Activated CD8-positive, alpha-beta T cell treated with anti-CD3 and anti-CD28 coated beads, Interleukin-2, amount 10 ng/mL, durations not matched to agents 7 days and 5 days (primary cell): ENCODE measurements at places on chromosomes 7 and 10.
A peak's percentile ranks its signal among the peaks of the same experiment; 100 is the strongest.

DNA sequence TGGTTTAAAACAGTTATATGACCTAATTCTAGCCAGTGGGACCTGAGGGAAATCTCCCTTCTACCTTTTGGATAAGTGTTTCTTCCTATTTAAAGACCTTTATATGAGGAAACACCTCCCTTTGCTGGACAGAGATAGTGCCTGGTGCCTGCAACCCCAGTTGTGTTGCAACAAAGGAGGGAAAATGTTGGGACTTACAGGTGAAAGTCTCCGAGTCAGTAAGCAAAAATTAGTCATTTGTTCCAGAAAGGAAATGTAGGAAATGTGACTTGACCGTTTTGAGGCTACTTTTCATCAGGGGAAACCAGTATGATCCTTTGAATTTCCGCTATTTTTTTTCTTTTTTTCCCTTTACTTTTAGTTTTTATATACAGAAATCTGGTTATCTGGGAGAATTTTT is 165.5 kb downstream of the DKK1 start:
- H3K36me3 ChIP-seq = no peaks in the 10 kb centered on the region
- H3K27ac ChIP-seq = no peak overlapping the region
- DNase-seq = no peak
- H3K4me3 ChIP-seq = no peak overlapping the region

GRCh38 chr7:102393467-102393866 is 2.7 kb upstream of the PRKRIP1 start:
- DNase-seq = no peak
- no peak overlapping the region for H3K4me3 ChIP-seq
- H3K27me3 ChIP-seq = no peaks in the 10 kb centered on the region
- peaks cover 18% of the 10 kb centered on the region for H3K4me1 ChIP-seq
- no peak overlapping the region for H3K27ac ChIP-seq
- H3K36me3 ChIP-seq = peaks cover 21% of the 10 kb centered on the region

- no peaks in the 10 kb centered on the region for H3K4me1 ChIP-seq
- no peaks in the 10 kb centered on the region for H3K27me3 ChIP-seq
- H3K27ac ChIP-seq = no peak overlapping the region
- H3K4me3 ChIP-seq = no peak overlapping the region
Observed at GRCh38 chr10:128405450-128405849, 279.2 kb upstream of the MKI67 start.

DNA sequence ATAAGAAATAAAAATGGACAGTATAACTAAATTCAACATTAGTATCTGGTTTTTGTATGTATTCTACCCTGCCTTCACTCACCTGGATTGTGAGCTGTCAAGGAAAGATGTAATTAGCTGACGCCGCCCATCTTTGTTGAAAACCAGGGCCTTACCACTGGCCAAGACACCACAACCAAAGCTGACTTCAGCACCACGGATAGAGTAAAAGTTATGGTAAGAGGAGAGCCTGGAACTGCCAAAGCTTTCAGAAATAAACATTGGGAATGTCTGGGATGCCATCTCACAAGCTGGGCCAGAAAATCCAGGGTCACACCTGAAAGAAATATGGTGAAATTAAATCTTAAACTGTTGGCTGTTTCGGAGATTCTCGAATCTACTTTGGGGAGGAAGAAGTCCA is 190.1 kb upstream of the SLC26A5 start:
- H3K27ac ChIP-seq = no peak overlapping the region
- no peak overlapping the region for H3K4me3 ChIP-seq
- H3K27me3 ChIP-seq = no peaks in the 10 kb centered on the region
- no peaks in the 10 kb centered on the region for H3K4me1 ChIP-seq
- no peak for DNase-seq

GRCh38 chr7:96306385-96307125 is 15.3 kb downstream of the SLC25A13 start:
- H3K4me1 ChIP-seq = peaks cover 27% of the 10 kb centered on the region
- no peak for DNase-seq
- no peaks in the 10 kb centered on the region for H3K27me3 ChIP-seq
- H3K36me3 ChIP-seq = peaks cover 3% of the 10 kb centered on the region

DNA sequence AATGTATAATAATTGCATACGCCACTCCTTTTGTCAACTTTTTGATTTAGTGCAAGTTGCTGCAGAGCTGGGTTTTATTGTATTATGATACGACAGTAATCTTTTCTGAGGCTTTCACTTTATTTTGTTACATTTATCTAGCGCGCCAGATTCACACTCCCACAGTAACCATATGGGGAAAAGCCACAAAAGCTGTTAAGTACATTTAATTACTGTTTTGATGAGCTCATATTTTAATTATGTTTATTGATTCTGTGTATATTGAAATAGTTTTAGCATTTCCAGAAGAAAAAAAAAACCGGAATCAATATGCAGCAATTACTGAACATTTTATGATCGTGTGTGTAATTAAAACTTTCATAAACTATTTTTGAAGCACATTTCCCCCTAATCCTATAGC is 118.5 kb downstream of the RAB11FIP2 start:
- H3K4me1 ChIP-seq = no peaks in the 10 kb centered on the region
- H3K36me3 ChIP-seq = no peaks in the 10 kb centered on the region
- no peak overlapping the region for H3K4me3 ChIP-seq
- peaks cover 3% of the 10 kb centered on the region for H3K27me3 ChIP-seq
- no peak overlapping the region for H3K27ac ChIP-seq

DNA sequence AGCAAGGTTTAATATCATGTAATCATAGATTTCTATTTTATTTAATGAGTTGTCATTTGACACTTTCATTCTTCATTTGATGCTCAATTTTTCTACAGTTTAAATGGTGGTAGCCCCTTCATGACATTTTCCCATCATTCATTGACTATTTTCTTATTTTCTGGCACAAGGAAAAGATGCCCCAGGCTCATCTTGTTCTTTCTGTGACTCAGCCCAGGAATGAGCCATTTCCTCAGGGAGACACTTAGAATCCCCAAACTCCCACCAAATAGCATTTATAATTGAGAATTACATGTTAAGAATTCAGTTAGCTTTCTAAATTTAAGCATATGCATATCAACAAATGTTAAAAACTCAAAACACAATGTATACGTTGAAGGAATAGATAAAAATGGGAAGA is 222.3 kb downstream of the KIF20B start:
- no peak overlapping the region for H3K4me3 ChIP-seq
- H3K4me1 ChIP-seq = no peaks in the 10 kb centered on the region
- no peak overlapping the region for H3K27ac ChIP-seq
- no peaks in the 10 kb centered on the region for H3K36me3 ChIP-seq

DNA sequence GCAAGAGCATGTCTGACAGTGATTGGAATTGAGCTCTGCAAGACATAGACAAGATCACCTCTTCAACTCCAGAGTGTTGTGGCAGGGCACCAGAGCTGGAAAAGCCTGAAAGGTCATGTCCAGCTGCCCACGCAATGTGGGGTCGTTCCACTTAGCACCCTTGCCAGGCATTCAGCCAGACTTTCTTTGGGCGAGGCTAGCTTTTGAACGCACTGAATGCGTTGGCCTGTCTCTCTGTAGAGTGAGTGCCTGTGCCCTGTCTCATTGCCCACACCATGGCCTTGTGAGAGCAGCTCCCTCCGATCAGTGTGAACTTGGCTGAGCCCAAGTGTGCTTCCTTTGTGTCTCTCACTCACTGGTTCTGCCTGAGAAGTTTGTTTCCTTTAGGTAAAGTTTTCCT is 23.3 kb downstream of the UBTD1 start:
- no peaks in the 10 kb centered on the region for H3K4me1 ChIP-seq
- no peak overlapping the region for H3K27ac ChIP-seq
- no peak overlapping the region for H3K4me3 ChIP-seq
- DNase-seq = no peak

DNA sequence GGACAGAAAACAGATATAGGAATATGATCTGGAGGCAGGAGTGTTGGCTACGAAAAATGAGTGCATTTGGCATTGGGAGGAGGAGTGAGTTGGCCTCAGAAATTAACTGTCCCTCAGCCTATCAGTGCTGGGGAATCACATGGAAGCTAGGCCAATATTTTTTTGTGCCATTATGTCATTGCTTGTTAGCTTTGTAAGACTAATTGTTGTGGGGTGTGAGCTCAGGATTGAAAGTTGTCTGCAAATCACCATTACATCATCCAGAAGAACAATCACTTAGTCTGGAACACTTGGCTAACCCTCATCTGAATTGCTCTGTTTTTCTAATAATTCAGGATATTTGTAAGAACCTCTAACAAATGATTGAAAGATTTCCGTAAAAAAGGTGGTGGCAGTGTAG is 45.2 kb upstream of the SEMA3D start:
- H3K27ac ChIP-seq = no peak overlapping the region
- no peaks in the 10 kb centered on the region for H3K27me3 ChIP-seq
- H3K36me3 ChIP-seq = no peaks in the 10 kb centered on the region
- no peak overlapping the region for H3K4me3 ChIP-seq
- no peaks in the 10 kb centered on the region for H3K4me1 ChIP-seq

DNA sequence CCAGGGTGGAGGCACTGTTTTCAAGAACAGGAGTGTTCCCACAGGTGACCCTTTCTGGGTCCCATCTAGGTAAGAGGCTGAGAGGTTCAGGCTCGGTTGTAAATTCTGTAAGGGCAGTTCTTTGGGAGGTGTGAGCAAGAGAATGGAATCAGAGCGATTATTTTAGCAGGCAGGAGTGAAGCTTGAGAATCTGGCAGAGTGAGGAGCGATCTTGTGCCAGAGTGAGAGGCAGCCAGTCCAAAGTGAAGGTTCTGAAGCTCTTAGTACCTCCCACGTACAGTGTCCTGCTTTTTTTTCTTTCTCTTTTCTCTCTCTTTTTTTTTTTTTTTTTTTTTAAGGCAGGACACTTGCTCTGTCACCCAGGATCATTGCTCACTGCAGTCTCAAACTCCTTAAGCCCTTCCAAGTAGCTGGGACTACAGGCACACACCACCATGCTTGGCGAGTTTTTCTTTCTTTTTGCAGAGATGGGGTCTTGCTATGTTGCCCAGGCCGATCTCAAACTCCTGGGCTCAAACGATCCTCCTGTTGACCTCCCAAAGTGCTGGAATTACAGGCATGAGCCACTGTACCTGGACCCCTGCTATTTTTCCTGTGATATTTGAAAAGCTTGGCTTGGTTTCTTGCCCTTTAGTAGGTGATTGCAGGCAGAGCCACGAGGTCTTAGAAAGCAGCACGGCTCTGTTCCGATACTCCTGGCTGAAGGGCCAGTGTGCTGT is 10.9 kb downstream of the POR start:
- peaks cover 15% of the 10 kb centered on the region for H3K4me1 ChIP-seq
- no peak overlapping the region for H3K27ac ChIP-seq
- no peaks in the 10 kb centered on the region for H3K27me3 ChIP-seq

DNA sequence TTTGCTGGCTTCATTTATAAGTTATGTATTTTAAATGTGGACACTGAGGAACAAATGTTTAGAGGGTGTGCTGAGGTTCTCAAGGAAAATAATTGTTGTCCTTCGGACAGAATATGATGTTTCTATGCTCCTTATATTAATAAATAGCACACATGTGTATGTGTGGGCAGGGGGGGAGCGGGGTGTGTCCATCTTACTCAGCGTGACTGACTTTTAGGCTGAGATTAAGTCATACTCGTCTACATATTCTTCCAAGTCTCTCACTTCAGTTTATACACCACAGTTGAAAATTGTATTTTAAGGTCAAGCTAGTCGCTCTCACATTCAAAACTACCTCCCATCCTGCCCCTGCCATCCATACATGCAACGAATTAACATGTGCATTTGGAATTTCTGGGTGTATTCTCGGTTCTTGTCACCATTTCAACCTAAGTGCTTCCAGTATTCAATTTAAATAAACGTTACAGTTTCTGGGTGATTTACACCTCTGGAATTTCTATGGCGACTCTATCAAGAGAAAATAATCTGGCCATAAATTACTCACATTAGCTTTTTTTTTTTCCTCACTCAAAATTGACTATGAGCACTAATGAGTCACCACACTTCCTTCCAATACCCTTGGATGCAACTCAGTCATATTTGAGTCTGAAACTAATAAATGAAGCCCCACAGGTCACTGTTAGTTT is 3.3 kb downstream of the PCDH15 start:
- no peaks in the 10 kb centered on the region for H3K36me3 ChIP-seq
- no peaks in the 10 kb centered on the region for H3K27me3 ChIP-seq
- no peak for DNase-seq
- H3K27ac ChIP-seq = no peak overlapping the region

GRCh38 chr7:100865938-100866728 is 1.1 kb upstream of the TRIP6 start:
- H3K36me3 ChIP-seq = peaks cover 28% of the 10 kb centered on the region
- DNase-seq = no peak
- peak overlapping the region; percentile 89 for H3K4me3 ChIP-seq
- peak overlapping the region; percentile 94 for H3K27ac ChIP-seq
- peaks cover 21% of the 10 kb centered on the region for H3K4me1 ChIP-seq
- H3K27me3 ChIP-seq = no peaks in the 10 kb centered on the region

- no peak overlapping the region for H3K27ac ChIP-seq
- H3K27me3 ChIP-seq = peaks cover 11% of the 10 kb centered on the region
- no peak overlapping the region for H3K4me3 ChIP-seq
- H3K4me1 ChIP-seq = no peaks in the 10 kb centered on the region
Observed at GRCh38 chr7:73963252-73963822, 64.6 kb upstream of the ELN start.

GRCh38 chr10:47109906-47110305 is 190.1 kb upstream of the GDF10 start:
- DNase-seq = no peak
- no peak overlapping the region for H3K27ac ChIP-seq
- no peak overlapping the region for H3K4me3 ChIP-seq

DNA sequence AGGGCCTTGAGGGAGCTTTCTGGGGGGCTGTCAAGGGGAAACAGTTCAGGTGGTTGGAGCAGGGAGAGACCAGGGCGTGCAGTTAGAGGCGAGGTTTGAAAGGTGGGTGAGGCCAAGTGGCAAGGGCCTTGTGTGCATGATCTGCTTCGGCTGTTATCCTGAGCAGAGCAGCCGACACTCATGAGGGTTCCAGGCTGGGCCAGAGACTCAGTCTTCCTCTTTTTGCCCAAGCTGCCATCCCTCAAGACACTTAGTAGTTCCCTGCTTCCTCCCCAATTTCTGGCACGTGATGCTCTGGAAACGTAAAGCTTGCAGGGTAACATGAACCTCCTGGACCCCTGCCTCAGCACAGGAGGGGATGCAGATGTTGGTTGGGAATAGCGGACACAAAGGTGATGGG is 44.1 kb downstream of the KLRG2 start:
- H3K27ac ChIP-seq = no peak overlapping the region
- H3K27me3 ChIP-seq = no peaks in the 10 kb centered on the region
- peaks cover 3% of the 10 kb centered on the region for H3K4me1 ChIP-seq
- no peak overlapping the region for H3K4me3 ChIP-seq

DNA sequence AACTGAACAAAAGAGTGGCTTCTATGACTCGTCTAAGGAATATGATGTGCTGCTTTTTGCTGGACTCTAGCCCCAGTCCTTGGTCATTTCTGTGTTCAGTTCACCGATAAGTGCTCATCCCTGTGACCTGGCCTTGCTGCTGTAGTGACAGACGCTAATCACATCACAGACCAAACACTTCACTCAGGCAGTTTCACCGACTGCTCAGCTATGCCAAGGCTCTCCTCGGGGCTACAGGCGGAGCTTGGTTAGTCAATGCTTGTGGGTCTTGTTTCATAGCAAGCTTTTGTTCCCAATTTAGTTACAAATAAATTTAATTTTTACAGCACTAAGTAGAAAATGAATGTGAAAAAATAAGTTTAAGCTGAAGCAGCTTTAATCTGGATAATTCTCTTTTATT is 190.8 kb upstream of the PRKCQ start:
- no peak for DNase-seq
- no peak overlapping the region for H3K4me3 ChIP-seq
- H3K4me1 ChIP-seq = peaks cover 5% of the 10 kb centered on the region
- H3K27me3 ChIP-seq = peaks cover 27% of the 10 kb centered on the region
- no peaks in the 10 kb centered on the region for H3K36me3 ChIP-seq
- no peak overlapping the region for H3K27ac ChIP-seq
